ENCODE measurements at places on chromosomes 7 and 10.

- no peak for DNase-seq
Measured at GRCh38 chr7:66055321-66055956, 20.2 kb upstream of the ASL start.

- DNase-seq = no peak
Measured at GRCh38 chr7:32088451-32088881, 18.3 kb upstream of the PDE1C start.

- no peak for DNase-seq
Measured at GRCh38 chr10:107529350-107529749, 364.8 kb upstream of the SORCS1 start.

GRCh38 chr10:69303632-69304051, 25.3 kb downstream of the HK1 start:
- DNase-seq = no peak

DNA sequence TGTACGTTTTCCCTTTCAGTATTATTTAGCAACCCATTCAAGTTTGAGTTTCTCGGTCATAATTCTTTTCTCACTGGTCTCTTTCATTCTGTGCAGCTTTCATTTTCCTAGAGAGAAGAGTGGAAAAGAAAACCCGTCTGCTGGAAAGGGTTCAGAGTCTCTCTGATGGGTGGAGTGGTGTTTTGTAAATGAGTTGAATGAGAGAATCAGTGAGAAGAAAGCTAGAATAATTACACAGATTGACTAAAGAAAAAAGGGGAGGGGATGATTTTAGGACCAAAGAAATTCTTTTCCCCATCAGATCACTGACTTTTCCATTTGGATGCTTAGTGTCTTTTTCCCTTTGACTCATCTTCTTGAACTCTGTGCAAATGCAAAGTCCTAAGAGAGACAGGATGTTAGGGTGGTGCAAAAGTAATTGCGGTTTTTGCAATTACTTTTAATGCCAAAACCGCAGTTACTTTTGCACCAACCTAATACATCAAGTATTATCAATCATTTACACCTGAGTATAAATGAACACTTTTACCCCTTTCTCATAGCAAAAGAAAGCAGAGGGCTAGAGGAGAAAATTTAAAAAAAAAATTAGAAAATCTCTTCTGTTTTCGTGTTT, 242.1 kb upstream of the SP4 start:
- no peak for DNase-seq

DNA sequence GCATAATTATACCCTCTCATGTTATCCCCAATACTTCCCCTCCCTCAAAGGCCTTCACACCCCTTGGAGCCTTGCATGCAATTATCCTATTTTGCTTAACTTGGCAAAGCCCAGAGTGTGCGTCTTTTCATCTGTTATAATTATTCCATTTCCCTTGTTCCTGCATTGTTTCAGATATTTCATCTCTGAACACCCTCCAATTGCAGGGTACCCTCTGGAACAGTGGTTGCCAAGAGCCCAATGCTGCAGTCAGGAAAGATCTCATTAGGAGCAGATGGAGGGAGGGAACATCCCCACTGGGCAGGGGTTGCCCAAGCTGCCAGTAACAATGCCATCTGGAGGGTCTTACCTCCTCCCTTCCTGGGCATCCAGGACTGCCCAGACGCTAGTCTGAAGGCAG, 18.4 kb upstream of the GOLGA7B start:
- no peak for DNase-seq

DNA sequence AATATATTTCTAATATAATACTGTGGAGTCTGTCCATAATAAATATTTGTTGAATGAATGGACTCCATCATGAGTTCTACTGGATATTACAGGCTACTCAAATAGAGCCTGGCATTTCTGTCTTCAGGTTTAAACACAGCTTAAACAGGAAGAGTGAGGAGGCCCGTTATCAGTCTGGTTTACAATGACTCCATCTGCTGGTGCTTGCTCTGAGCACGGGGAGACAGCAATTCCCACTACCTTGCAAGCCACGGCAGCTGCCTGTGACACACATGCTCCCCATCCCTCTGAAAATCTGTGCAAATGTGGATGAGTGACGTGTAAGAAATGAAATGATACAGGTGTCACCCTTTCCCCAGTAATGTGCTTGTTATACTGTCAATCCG, 293.5 kb upstream of the IMMP2L start:
- DNase-seq = no peak

GRCh38 chr7:36879021-36879420, 154.7 kb upstream of the AOAH start:
- no peak for DNase-seq

GRCh38 chr10:18217577-18217976, 77.4 kb downstream of the CACNB2 start:
- DNase-seq = no peak

DNA sequence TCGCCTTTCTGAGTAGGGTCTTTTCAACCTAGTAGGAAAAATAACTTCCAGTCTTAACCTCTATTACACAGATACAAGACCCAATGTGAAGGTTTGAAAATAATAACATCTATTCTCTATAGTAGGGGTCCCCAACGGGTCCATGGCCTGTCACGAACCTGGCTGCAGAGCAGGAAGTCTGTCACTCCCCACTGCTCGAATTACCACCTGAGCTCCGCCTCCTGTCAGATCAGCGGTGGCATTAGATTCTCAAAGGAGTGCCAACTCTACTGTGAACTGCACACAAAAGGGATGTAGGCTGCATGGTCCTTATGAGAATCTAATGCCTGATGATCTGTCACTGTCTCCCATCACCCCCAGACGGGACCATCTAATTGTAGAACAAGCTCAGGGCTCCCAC, 7.4 kb downstream of the YWHAG start:
- no peak for DNase-seq

Measured in germinal center (tissue), 1 donor.